ENCODE measurements at places on chromosomes 13 and 19. TPM values are rescaled to one million over a fixed set of nuclear protein-coding genes. Genes with fewer than 3 reads are reported as not detected.

TNFSF9 gene
- 10.9 TPM for total RNA-seq

C19orf44 gene
- total RNA-seq: 2.2 TPM

ZNF575 gene
- total RNA-seq: not detected

FCGBP gene
- 0.08 TPM for total RNA-seq

NALCN gene
- 0.24 TPM for total RNA-seq

MEIOSIN gene
- total RNA-seq: 0.37 TPM

KCNK6 gene
- total RNA-seq: 0.16 TPM

LRRC8E gene
- total RNA-seq: not detected

TLE2 gene
- total RNA-seq: 2.2 TPM

MBD3L3 gene
- not detected for total RNA-seq

DACT3 gene
- 3.4 TPM for total RNA-seq

ZNF426 gene
- total RNA-seq: 11.4 TPM

All from SK-MEL-5 (cell line).